Cardiac atrium fibroblast (primary cell): ENCODE measurements at places on chromosomes 16 and 17. TPM values are rescaled to one million over a fixed set of nuclear protein-coding genes. Genes with fewer than 3 reads are reported as not detected.

The CHST5 gene
- not detected in 2 replicates for total RNA-seq

The C16orf96 gene
- total RNA-seq, result not detected in 2 replicates

The CNGB1 gene
- not detected in 2 replicates for total RNA-seq

The METRNL gene
- 51.5 and 73.3 TPM in 2 replicates for total RNA-seq

The DLX3 gene
- not detected in 2 replicates for total RNA-seq

The KRT33A gene
- total RNA-seq, result not detected in 2 replicates

The TMEM114 gene
- total RNA-seq, result not detected in 2 replicates

The PIMREG gene
- 10.5 and 15.2 TPM in 2 replicates for total RNA-seq

The SERPINF2 gene
- total RNA-seq, result 0.65 TPM in 1 of 2 replicates, not detected in the other

The TNFRSF17 gene
- not detected in 2 replicates for total RNA-seq
